ENCODE measurements at places on chromosomes 2 and 18.
A peak's percentile ranks its signal among the peaks of the same experiment; 100 is the strongest.

- DNase-seq: no peak
These were observed 84.8 kb upstream of the GATA6 start for GRCh38 chr18:22084547-22084946.

GRCh38 chr2:215970425-215970824, 42.9 kb downstream of the MREG start:
- DNase-seq: no peak

GRCh38 chr2:63192169-63192888, 141.7 kb downstream of the OTX1 start:
- no peak for DNase-seq

DNA sequence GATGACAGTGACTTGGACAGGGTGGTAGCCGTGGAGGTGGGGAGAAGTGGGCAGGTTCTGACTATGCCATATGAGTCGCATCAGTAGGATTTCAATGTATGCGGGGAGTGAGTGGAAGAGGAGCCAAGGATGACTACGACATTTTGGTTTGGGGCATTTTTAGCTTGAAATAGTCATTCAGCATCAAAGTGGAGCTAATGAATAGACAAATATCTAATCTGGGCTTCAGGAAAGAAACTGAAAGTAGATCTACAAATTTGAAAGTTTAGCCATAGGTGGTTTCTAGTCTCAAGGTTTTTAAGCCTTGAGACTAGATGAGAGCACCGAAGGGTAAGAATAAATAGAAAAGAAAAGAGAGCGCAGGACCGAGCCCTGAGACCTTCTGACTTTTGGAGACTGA, 58.3 kb downstream of the FEZ2 start:
- no peak for DNase-seq

DNA sequence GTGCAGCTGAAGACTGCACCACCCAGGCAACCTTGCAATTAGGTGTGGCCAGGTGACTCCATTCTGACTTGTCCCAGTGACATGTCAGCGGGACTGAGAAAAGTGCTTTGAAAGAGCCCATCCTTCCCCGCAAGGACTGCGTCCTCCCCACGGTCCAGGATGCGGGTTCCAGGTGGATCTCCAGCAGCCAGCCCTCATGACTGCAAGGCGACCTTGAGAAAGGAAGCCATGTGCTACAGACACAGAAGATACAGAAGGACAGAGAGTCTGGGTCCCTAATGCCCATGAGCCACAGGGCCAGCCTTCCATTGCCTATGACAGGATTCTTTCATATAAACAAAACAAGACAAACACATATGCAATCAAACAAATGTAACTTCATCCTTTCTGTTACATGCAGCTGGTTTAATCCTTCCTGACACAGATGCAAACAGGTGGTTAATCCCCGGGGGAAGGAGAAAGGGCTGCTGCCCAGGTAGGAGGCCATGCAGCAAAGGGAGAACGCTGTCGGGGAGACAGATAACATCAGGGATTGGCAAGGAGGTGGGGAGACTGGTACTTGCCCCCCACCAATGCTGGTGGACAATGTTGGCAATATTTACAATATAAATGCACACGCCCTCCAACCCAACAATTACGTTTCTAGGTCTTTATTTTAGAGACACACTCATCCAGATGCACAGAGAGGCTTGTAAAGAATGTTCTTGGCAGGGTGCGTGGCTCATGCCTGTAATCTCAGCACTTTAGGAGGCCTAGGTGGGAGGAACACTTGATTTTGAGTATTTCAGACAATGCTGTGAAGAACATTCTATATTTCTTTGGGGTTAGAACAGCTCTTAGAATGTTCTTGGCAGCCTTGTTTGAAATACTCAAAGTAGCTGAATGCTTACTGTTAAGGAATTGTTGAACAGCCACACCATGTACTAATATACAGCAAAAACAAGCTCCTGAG, 64.8 kb downstream of the NCAPH start:
- no peak for DNase-seq

DNA sequence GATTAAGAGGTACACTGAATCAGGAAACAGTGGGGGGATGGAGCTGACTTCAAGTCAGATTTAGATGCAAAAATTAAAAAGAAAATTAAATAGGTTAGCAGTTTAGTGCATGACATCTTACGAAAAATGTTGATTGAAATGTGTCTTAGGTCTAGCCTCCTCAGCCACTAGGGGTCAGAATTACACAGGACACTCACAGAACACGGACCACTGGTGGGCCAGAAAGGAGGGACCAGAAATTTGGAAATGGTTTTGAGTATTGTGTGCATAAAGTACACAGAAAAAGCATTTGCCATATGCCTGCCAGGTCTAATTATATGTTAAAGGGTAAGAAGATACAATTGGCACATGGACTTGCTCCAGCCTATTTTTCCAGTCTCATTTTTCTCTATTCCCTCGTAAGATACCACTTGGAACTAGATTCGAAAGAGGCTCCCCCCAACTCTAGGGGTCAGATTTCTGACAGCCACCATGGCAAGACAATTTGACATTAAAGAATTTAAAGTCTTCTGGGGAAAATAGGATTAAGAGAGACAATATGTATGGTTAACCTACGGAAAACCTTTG, 550.2 kb upstream of the SETBP1 start:
- no peak for DNase-seq

DNA sequence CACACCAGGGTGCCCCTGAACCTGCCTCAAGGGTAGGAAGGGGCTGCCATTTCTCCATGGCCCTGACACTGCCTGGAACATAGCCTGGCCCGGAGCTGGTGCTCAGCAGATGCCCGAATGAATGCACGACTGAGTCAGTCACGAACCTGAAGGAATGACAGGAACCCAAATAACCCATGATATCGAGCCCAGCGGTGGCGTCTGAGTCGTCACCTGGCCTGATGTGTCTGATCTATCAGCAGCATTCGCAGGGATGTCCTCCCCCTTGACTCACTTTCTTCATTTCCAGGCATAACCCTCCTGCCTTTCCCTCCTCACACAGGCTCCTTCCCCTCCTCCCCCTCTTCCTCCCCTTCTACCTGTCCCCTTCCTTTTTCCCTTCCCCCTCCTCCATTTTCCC, 52.1 kb upstream of the SMAD7 start:
- DNase-seq: no peak

DNA sequence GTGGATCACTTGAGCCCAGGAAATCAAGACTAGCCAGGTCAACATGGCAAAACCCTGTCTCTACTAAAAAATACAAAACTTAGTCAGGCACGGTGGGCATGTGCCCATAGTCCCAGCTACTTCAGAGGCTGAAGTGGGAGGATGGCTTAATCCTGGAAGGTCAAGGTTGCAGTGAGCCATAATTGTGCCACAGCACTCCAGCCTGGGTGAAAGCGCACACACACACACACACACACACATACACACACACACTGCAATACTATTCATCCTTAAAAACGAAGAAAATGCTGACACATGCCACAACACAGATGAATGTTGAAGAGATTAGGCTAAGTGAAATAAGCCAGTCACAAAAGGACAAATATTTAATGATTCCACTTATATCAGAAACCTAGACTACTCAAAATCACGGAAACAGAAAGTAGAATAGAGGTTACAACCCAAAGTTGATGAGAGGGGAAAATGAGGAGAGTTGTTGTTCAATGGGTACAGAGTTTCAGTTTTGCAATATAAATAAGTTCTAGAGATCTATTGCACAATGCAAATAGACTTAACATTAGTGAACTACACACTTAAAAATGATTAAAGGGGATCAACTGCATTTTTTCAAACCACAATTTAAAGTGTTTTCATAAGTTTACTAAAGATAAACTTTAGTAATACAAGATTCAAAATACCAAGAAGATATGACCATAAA, 114.5 kb downstream of the USP34 start:
- no peak for DNase-seq

DNA sequence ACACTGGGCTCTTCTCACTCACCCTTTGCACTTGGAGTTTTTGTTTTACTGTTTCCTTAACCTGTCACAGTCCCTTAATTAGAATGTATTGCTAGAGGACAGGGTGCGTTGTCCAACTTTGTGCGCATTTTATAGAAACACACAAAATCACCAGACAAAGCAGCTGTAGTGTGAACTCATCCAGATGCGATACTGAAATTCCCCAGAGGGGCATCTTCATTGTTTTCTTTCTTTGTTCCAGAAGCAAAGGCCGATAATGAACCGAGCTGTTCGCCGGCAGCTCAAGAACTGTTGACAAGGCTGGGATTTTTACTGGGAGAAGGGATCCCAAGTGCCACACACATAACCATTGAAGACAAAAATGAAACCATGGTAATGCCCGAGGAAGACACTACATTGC, 137.6 kb downstream of the WDSUB1 start:
- no peak for DNase-seq

GRCh38 chr2:77228391-77228790, 293.8 kb downstream of the LRRTM4 start:
- no peak for DNase-seq

- DNase-seq: no peak
These were observed 32.6 kb upstream of the RND3 start for GRCh38 chr2:150520033-150520432.

DNA sequence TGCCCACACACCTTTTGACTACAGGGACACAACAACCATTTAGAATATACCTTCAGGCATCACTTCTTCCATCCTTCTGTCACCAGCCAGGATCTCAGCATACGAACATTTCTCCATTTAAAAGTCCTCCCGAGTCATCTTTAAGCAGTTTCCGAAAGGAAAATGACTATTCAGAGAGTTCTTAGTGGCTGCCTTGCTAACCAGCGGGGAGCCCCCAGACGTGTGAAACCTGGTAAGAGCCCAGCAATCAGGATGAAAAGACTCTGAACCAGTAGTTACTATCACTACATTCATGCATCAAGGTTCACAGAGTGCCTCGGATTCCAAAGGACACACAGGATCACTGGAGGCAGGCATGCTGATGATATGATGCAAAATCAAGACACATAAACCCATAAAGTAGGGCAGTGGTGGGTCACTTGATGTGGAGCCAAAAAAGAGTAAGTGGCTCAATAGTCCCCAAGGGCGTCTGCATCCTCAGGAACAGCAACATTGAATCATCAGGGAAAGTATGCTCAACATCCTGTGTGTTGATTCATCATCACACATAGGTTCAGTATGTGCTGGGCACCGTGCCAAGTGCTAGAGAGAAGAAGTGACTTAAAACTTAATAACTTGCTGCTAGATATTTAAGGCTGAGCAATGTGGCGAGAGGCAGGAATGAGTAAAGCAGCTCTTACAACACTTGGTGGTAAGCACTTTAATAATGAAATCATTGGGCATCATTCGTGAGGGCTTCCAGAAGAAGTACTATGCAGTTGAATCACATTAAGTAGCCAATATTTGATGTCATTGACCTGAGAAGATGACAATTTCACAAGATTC, 4.4 kb downstream of the CCL20 start:
- DNase-seq: peak; percentile 58

- no peak for DNase-seq
These were observed 29.3 kb upstream of the MEP1B start for GRCh38 chr18:32160547-32160946.

DNA sequence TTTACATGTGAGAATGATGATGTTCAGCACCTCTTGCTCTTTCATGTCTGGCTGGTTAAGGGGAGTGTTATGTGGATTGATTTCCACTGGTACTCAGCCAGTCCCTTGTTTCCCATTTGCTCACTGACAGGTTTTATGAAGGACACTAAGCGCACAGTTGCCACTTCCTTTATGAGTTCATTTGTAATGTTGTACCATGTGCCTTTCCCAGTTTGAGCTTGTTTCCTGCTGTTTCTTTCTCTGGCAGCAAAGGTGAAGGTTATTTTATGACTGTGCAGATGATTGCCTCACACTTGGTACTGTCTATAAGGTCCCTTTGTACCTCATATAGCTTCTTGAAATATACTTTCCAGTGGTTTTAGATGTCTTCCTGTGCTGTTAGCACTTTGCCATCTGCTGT, 1700.5 kb upstream of the TMEFF2 start:
- DNase-seq: no peak

DNA sequence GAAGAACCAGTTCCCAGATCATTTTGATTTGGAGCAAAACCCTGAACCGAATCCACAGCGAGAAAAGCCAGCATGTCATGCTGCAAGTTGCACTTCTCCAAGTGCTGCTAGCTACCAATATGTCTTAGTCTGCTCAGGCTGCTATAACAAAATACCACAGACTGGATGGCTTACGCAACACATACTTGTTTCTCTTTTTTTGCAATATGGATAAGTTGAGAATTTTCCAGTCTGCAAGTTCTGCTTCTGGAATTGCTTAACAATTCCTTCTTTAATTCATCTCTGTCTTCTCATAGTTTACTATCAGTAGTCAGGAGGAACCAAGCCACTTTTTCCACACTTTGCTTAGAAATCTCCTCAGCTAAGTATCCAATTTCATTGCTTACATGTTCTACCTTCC, 105.9 kb upstream of the RBBP8 start:
- DNase-seq: no peak

DNA sequence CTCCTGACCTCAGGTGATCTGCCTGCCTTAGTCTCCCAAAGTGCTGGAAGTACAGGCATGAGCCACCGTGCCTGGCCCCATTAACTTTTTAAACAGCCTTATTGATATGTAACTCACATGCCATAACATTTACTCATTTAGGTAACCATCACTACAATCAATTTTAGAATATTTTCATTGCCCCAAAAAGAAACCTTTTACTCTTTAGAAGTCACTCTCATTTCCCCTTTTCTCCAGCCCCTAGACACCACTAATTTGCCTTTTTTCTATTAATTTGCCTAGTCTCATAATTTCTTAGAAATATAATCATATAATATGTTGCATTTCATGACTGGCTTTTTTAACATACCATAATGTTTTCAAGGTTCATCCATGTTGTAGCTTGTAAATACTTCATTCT, 57.2 kb upstream of the TACR1 start:
- no peak for DNase-seq

DNA sequence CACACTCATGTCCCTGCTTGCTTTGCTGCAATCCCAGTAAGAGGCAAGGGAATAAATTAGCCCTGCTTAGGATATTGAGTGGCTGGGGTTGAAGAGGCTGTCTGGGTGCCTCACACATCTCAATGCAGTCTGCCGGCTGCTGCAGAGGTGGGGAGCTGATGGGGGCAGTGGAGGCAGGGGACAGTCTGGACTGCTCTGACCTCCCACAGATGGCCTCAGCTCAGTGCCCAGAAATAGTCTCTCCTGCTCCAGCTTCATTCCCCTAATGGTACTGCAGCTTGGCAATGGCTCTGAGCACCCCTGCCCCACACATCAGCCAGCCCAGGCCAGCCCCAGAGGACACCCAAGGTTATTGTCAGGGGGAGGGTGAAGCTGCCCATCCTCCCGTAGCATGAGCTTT, 21.5 kb upstream of the TNS1 start:
- DNase-seq: no peak

Measured in stimulated activated CD4-positive, alpha-beta T cell treated with anti-CD3 and anti-CD28 coated beads, TNF-alpha, amount 100 ng/mL, for 24 hours (primary cell).